Renal cortical epithelial cell (primary cell): ENCODE measurements at places on chromosomes 2 and 18.

DNA sequence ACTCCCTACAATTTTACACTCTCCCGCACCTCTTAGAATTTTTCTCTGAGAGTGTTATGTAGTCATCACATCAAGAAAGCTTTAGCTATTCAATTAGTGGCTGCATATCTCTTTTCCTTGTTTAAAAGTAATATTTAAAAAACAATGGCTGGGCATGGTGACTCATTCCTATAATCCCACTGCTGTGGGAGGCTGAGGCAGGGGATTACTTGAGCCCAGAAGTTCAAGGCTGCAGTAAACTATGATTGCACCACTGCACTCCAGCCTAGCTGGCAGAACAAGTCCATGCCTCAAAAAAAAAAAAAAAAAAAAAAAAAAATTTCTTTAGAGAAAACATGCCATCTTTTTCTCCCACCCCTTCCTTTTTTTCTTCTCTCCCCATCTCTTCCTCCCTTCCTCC, 44.3 kb downstream of the AQP4 start:
- DNase-seq: peak; percentile 3

DNA sequence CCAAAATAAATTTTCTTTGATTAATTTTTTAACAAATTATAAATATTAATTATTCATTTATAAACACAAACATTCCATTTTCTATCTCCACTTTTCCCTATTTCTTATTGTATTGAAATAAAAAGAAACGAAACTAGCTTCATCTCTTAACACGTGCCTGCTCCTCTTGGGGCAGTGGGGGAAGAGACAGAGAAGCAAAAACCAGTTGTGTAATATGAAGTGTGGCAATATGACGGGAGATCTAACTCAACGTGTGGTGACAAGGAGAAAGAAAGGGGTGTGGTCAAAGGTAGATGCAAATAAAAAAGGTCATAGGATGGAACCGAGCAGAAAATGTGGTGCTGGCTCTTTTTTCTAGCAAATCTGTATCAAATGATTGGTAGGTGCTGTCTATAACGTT, 106.9 kb upstream of the SLC8A1 start:
- no peak for DNase-seq

GRCh38 chr2:150485114-150485870, 2.2 kb downstream of the RND3 start:
- peak; percentile 76 for DNase-seq

- DNase-seq: no peak
Observed at GRCh38 chr18:30997223-30997622, 45.3 kb downstream of the DSC3 start.

GRCh38 chr2:98359986-98360385, 13.7 kb downstream of the CNGA3 start:
- DNase-seq: peak; percentile 10
